Right ventricle myocardium inferior (tissue), 1 donor: ENCODE measurements at places on chromosomes 7 and 10. TPM values are rescaled to one million over a fixed set of nuclear protein-coding genes. Genes with fewer than 3 reads are reported as not detected.

DNA sequence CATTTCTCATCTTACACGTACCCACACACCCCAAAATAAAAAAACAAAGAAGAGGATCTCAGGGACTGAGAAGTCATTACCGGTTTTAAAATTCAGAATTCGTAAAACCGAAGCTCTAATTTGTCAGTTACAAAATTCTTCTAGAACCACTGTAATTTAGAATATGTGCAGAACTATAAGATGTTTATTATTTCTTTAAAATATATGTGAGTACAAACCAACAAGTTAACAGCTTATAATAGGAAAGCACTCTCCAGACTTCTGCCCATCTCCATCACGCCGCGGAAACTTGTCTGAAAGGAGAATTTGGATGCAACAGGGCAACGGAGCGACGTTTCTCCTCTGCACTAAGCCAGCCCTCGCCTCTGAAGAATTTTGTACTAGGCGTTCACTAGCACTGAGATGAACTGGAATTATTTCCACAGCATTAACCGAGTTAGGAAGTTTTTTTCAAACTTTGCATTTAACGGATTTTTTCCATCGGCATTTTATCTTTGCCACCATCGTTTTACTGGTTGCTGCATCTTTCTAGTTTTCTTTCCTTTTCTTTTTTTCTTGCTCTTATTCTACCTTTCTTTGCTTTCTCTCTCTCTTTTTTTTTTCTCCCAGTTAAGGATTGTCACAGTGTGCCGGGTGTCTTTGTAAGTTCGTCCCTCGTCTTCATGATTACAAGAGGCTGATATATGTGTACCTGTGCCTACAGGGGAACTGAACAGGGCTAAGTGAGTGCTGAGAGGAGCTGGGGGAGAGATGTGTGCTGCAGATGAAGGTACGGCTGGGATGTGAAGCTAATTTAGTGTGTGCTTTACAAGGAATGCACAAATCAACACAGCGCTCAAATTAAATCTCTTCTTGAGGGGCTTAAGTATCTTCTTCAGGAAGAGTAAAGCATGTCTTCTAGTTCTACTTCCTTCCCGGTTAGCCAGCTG lies 295.9 kb upstream of the NFE2L3 start:
- DNase-seq = no peak

DNA sequence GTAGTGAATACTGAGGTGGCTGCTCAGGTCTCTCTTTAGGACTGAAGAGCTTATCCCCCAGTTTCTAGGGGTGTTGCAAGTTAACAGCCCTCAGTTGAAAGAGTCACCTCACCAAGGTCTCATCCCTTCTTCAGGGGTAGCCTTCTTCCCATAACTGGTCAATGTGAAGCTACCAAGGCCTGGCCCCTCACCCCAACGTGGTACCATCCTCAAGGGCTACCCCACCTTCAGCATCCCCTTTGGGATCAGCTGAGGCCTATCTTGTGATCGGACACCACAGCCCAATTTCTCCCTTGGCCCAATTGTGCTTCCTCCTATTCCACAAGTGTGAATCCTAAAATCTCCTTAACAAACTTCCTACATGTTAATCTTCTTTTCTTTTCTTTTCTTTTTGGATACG lies 289.5 kb upstream of the MKLN1 start:
- DNase-seq = no peak

CDHR1 gene
- 0.65 TPM for total RNA-seq

DNA sequence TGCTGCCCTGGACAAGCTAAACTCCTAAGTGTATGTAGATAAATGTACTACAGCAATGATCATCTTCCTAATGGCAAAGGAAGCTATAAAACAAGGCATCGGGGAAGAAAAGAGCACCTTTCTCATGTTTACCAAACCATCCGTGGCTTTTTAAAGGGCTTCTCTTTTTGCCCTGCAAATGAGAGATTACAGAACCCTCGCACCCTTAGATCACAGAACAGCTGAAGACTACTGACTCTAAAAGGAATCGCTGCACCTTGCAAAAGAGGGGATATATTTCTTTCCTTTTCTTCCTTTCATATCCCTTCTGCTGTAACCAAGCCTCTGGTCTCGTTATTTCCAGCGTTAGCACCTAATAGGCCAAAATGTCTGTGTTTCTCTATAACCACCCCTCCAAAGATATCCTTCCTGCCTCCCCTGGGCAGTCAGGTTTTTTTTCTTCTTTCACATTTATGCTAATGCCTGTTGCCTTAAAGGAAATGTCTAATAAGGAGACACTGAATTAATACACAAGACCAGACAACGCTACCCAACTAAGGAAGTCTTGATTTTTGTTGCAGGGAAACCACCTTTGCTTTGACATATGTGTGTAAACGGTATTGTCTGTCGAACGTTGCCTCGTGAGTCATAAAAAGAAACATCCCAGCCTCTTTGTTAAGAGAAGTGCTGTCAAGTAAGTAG lies 10.5 kb downstream of the ST8SIA6 start:
- no peak for DNase-seq

JCAD gene
- 25.6 TPM for total RNA-seq

SNCG gene
- 24.7 TPM for total RNA-seq

DNA sequence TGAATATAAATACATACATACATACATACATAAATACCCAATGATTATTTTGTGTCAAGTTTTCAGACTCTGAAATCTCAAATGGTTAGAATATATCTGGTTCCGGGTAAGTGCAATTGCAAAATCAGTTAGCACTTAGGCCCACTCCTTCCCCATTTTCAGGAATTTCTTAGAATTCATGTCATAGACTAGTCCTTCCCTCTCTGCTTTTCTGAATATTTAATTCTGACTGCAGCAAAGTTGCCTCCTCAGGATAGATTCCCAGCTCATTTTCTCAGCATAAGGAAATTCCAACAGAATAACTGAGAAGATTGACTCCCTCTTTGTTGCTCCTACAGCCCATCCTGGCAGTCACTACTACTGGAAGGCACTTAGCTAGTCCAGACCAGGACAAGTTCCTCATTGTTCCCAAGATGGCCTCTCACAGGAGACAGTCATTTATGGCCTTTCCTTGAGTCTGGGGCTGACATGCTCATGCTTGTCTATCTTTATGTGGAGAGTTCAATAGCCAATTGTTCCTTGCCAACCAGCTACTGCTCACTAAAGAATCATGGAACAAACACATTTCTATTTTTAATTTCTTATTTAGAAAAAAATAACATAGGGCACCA lies 142.9 kb upstream of the ITGB1 start:
- DNase-seq = no peak
